ENCODE measurements at places on chromosomes 7 and 10.

DNA sequence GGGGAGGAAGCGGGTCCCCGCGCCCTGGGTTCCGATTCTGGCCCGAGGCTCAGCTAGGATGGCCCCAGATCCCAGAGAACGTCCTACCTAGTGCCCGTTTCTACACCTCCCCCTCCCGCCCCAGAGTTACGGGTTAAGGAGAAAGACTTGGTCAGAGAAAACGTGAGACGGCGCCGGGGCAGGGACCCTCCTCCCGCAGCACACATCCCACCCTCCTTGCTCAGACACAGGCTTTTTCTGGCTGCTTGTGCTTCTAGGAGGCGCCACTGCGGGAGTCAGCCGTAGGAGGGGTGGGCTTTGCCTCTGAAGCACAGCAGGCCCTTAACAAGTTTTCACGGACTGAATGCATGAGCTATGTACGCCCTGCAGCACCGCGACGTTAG is 104.9 kb upstream of the LEP start:
- no peak for DNase-seq

DNA sequence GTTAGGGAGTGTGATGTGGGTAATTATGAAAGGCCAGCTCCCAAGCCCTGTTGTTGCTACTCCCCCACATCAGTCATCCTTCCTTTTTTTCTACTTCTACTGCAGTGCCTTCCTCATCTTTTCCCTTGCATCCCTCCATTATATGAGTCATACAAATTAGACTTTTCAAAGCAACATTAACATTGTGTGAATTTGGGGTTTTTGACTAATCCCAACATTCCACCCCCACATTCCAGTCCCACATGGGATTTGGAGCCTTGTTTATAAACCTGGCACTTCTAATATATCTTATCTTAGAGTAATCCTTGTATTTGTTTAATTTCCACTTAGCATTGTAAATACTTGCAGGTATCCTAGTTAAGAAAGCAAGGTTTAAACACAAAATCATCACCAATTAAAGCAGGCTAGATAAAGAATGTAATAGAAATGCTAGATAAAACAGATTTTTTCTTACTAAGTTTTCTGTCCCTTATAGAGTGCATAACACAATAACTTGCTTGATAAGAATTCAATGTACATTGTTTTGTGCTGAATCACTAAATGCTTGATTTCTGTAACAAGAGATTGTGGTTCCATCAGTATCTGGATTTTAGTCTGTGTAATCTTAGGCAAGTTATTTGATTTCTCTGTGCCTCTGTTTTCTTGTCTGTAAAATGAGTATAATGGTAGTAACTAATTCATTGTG is 165.8 kb downstream of the CFTR start:
- DNase-seq: no peak

DNA sequence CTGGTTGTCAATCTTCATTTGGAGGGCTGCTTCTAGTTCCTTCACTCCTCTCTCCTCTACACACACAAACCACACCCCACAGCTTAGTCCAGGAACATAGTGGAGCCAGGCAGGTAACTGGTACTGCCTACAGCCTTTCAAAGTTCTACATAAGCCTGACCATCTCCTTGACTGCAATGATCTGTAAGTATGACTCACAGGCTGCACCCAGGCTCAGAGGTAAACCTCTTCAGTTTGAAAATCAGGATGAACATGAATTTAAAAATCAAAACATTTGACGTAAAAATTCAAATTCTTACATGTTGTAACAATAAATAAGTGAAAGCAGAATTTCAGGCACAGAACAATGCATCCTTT is 68.7 kb upstream of the C10orf120 start:
- DNase-seq: no peak

DNA sequence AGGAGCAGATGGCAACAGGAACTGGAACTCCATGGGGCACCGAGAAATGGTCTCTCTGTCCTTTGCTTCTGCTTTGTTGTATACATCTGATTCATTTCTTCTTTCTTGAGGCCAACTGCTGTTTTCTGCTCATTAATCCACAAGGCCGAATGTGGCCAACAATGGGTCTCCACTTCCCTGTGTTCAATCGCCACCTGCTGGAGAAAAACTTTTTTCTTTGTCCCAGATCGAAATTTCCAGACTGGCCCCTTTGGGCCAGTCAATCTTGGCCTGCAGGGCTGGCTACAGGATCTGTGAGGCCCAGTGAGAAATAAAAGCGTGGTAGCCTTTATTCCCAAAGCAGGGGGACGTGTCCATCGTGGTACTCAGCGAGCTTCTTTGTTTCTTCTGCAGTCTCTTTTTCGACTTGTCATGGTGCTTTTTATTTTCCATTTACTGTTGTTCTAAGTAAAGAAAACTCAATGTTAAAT is 58.8 kb downstream of the PARP12 start:
- DNase-seq: no peak

DNA sequence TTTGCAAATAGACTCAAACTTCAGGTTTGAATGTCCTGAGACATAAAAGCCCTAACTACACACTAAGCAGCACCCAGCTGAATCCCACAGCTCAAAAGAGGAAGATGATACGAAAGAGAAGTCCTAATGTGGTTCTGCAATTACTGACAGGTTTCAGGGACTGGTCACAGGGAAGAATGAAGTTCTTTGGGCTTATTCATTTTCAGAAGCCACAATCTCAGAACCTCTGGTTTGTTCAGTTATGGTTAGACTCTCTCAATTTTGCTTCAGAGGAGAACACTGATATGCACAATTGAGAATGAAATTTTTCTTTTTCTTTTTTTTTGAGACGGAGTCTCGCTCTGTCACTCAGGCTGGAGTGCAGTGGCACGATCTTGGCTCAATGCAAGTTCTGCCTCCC is 94.6 kb upstream of the FAM180A start:
- no peak for DNase-seq

DNA sequence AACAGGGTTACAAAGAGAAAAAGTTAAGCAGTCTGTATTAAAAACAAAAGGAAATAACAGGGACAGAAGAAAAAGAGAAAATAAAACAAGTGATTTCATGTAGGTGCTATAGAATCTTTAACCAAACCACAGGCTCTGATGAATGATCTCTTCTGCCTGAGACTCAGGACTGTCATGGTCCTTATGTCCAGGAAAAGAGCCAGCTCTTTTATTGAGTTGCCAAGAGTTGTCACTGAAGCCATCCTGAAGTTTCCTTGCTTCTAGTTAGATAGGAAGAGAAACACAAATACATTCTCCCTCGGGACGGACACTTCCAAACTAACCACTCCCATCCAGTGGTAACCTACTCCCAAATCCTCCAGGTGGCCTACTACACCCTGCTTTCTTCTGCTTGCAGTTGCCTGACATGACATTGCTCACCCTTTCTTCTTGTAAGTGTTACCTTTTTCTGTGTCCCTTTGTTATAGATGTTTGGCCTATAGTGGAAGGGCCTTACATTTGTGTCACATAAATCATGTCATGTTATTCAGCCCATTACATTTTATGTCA is 346.7 kb downstream of the NRG3 start:
- no peak for DNase-seq

DNA sequence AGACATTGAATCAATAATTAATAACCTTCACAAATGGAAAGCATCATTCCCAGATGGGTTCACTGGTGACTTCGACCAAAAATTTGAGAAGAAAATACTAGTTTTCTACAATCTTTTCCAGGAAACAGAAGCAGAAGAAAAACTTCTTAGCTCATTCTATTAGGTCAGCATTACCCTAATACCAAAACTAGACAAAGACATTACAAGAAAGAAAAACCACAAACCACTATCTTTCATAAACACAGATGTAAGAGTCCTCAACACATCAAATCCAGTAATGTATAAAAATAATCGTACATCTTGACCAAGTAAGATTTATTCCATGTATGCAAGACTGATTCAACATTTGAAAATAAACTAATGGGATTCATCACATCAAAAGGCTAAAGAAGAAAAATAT is 64.0 kb upstream of the CDK1 start:
- DNase-seq: no peak

- no peak for DNase-seq
Measured at GRCh38 chr10:90417476-90418210, 440.2 kb downstream of the HTR7 start.

- DNase-seq: no peak
Measured at GRCh38 chr7:115066050-115066449, 144.2 kb downstream of the MDFIC start.

GRCh38 chr7:5423976-5424748 is 528 bp upstream of the TNRC18 start:
- DNase-seq: peak; percentile 18

DNA sequence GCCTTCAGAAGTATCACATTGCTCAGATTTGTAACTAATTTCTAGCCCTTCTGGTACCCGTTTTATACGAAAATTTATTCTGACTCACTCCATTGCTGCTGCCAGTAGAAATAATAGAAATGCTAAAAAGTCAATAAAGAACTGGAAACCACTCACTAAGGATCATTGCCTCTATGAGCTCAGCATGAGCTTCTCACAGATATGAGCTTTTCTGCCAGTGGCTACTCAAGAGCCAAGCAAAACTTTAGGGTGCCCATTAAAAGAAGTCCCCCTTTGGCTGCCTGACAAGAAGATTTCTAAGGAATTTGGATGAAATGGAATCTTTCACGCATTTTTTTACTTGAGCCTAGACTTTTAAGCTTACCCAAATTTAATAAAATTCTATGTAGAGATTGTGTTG is 52.5 kb downstream of the GPR37 start:
- DNase-seq: no peak

GRCh38 chr7:150405584-150406311 is 26.6 kb downstream of the ZNF775 start:
- DNase-seq: no peak

DNA sequence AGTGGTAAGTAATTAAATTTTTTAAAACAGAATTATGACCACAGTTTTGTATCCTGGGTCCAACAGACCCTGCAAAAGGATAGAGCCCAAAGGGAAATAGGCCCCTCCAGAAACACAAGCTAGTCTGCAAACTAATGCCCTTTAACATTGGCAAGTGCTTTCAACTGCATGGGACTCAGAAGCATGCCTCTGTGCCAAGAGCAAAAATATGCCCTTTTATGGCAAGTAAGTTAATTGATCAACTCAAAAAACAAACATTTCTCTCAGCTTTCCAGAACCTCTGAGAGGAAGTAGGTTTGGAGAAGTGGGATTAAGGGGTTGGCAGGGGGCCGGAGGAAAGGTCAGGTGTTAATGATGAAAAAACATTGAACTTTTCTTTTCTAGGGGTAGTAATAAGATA is 186.6 kb upstream of the PRSS1 start:
- no peak for DNase-seq

Measured in stimulated activated CD4-positive, alpha-beta T cell treated with anti-CD3 and anti-CD28 coated beads, TNF-alpha, amount 100 ng/mL, for 1 hour (primary cell).